ENCODE measurements at places on chromosomes 1 and 21.

DNA sequence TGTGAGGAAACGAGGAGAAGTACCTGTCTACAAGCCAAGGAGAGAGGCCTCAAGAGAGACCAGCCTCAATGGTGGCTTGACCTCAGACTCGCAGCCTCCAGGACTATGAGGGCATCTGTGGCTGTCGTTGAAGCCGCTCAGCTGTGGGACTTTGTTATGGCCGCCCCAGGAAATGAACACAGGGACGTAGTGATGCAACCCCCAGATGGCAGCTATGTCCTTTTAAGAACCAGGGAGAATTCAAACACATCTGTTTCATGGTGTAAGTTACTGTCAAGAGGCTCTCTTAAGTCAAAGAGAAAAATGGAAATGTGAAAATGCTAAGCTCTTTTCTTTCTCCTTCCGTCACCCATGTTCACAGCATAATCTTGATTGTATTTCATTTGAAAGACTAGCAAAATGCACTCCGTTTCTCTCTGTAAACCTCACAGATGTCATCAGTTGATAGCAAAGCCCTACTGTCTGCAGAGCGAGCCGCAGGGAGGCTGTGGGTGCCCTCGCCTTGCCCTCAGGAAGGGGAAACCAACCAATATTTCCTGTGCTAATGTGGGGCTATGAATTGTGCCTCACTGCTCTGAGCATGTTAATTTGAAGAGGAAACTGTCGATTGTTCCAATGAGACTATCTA lies 21.3 kb downstream of the UBASH3A start:
- DNase-seq, result peak; percentile 69

DNA sequence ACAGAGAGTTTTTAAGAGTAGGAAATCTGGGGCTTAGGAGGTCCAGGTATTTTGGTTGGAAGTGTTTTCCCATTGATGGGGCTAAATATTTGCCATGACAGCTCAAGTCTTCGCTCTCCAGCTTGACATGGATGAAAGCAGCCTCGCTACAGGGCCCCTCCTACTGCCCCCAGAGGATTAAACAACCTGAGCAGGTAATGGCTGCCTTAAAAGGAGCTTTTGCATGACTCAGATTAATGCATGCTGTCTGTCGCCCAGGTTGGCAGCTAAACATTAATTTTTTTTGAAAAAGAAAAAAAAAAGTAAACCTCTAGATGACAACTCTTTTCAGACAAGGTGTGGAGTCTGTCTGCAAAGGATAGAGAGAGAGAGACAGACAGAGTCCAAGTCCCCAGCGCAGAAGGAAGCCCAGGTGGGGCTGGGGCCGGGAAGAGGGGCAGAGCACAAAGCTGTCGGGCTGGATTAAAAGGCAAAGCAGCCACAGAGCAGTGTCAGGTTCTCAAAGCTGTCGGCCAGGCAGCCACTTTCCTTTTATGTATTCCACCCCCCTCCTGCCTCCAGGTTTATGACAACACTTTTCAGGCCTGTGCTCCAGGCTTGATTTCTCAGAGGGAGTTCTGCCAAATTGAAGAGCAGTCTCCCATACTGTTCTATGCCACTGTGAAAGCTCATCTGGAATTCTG lies 127.9 kb downstream of the CLIC6 start:
- DNase-seq, result no peak

GRCh38 chr21:16198546-16198945 lies 468.8 kb downstream of the USP25 start:
- no peak for DNase-seq

DNA sequence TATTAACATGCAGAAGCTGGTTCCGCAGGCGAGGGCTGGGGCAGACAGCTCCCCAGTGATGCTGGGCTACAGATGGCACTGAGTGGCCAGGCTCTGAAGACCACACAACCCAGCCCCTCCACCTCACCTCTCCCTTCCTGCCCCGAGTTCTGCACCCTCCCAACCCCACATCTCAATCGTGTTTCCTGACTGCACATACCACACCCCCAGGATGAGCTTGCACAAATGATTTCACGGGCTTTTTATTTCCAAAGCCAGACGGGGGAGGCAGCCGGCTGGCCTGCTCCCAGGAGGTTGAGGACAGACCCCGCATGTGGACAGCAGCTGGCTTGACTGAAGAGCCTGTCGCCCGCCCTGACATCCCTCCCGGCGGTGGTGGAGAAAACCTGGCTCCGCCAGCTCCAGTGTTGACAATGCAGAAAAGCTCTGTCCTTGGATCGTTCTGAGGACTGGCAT lies 21.4 kb upstream of the ALDH4A1 start:
- peak; percentile 63 for DNase-seq

GRCh38 chr1:63000508-63000907 lies 216.6 kb downstream of the ATG4C start:
- DNase-seq, result no peak

GRCh38 chr21:16402752-16403151 lies 673.0 kb downstream of the USP25 start:
- DNase-seq, result no peak

GRCh38 chr1:92870591-92870990 lies 38.8 kb downstream of the RPL5 start:
- no peak for DNase-seq

DNA sequence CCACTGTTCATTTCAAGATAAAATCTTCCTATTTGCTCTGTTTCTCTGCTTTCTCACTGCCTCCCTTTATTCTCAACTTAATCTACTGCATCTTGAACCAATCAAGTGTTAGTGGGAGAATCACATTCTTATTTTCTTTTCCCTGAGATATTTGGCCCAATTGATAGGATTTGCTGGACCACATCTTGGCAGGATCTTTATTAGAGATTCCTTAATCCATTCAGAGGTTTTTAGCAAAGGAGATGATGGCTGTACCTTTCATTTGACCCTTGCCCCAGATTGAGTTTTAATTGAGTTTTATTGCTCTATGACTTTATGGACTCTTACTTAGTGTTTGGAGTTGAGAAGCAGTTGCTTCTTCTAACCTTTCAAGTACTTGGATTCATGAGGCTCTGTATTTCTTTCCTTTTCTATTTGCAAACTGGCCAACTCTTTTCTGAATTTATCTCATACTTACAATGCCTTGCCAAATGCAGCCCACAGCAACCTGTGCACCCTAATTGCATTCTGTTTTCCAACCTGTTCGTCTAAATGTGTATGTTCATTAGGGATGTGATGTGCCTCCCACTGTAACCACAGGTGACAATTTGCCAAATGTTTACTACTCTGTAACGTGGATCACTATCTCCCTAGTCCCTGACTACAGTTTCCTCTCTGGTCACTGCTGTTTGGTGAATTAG lies 274.8 kb upstream of the KAZN start:
- DNase-seq, result no peak

- no peak for DNase-seq
Measured at GRCh38 chr21:31185663-31186062, 147.4 kb upstream of the KRTAP19-8 start.

GRCh38 chr1:24451746-24452145 lies 36.1 kb downstream of the NIPAL3 start:
- no peak for DNase-seq

GRCh38 chr21:27112186-27112585 lies 145.3 kb upstream of the ADAMTS5 start:
- no peak for DNase-seq

GRCh38 chr1:2611621-2612437 lies 21.0 kb downstream of the MMEL1 start:
- no peak for DNase-seq

GRCh38 chr1:27000090-27000816 lies 6.8 kb downstream of the TRNP1 start:
- DNase-seq, result no peak

DNA sequence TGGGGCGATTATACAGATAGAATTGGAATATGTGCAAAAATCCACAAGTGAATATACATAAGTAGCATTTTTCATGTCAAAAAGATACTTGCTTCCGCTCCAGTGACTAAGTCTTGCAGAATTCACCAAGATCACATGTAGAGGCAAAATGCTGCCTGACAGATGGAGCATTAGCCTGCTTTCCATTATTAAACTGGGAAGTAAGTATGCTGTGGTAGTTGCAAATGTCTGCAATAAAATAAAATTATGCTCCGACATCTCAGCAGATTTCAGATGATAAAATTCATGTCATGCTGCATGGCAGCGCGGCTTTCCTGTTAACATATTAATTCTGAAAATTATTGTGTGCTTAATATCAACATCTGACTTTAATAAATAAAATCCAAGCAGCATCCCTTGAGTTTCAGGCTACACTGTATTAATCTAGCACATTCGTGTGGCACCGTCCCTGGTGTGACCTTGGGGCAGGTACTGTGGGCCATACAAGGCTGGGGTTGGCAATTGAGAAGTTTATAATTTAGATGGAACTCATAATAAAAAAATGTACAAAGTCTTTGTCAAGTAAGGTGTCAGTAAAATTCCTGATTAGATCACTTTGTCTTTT lies 366.4 kb upstream of the ZP4 start:
- no peak for DNase-seq

- DNase-seq, result peak; percentile 19
Measured at GRCh38 chr1:24074817-24075589, 36.9 kb downstream of the MYOM3 start.

DNA sequence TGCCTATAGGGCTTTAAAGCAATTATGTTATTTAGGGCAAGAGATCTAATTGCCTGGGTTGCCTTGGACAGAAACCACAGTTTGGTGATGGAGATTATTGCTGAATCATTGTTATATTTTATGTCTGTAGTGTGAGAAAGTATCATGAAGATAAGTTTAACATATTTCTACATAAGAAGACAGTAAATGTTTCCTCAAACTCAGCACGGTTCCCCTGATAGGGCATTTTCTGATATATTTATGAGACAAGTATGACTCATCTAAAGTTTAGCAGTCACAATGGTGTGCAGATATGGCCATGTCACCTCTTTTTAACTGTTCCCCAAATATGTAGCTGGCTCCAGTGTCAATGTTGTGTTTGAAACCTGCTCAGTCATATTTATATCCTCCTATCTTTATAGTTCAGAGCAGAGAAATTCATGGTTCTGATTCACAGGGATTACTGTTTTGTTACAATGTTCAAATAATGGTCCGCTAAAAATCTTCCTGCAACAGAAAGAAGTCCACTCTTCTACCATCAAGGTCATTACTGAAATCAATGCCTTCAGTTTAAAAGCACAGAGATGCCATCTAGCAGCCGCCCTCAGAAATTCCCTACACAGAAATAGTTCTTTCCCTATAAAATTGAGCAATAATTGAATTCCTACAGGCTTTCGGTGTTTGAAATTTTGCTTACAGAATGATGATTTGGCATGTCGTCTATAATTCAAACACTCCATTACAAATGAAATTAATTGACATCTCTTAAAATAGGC lies 3.7 kb downstream of the OLFM3 start:
- peak; percentile 3 for DNase-seq

- DNase-seq, result peak; percentile 85
Measured at GRCh38 chr1:180252638-180253536, 22.8 kb downstream of the LHX4 start.

GRCh38 chr1:201496296-201496690 lies 10.6 kb downstream of the CSRP1 start:
- DNase-seq, result no peak

DNA sequence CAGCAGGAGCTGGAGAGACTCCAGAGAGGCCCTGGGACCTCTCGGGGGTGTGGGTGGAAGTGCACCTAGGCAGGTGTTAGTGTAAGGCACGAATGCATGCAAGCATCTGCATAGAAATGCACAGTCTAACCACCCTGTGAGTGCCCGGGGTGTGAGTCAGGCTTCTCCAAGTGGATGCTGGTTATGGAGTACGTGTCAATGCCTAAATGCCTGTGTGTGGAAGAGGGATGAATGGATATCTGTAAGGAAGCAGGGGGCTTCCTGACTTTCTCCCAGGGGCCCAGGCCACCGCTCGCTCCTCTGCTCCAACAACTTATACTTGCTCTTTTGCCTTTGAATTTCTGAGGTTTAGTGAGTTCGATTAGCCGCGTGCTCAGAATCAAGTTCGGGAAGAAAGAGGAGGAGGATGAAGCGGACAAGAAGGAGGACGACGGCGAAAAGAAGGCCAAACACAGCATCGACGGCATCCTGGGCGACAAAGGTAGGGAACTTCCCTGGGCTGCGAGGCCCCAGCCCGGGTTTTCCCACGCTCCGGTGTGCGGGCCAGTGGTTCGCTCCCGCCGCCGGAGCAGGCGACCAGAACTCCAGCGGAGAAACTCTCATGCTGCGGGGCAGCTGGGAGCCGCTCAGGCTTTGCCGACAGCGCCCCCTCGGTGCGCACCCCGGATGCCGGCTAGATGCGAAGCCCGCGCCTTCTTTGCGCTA lies 5.4 kb downstream of the PAX7 start:
- no peak for DNase-seq

DNA sequence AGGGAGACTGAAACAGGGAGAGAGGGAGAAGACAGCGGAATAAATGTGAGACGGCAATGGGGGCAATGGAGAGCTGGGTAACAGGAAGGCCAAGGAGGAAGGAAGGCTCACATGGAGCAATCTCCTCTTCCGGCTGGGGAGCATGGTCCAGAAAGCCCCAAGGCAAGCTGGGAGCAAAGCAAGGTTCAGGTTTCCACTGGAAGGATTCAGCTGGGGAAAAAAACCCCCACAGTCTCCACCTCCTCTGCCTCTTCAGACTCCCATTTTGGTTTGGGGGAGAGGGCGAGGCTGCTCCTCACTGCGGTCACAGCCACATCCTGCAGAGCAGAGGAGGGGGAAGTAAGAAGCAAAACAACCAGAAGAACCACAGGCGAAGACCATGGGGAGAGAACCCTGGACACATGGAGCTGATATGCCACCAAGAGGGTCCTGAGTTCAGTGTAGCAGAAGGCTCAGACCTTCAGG lies 650 bp downstream of the TNFAIP8L2 start:
- DNase-seq, result peak; percentile 83

- DNase-seq, result no peak
Measured at GRCh38 chr1:41355356-41355755, 5.9 kb upstream of the FOXO6 start.

GRCh38 chr1:234606784-234607108 lies 3.2 kb downstream of the IRF2BP2 start:
- DNase-seq, result no peak

DNA sequence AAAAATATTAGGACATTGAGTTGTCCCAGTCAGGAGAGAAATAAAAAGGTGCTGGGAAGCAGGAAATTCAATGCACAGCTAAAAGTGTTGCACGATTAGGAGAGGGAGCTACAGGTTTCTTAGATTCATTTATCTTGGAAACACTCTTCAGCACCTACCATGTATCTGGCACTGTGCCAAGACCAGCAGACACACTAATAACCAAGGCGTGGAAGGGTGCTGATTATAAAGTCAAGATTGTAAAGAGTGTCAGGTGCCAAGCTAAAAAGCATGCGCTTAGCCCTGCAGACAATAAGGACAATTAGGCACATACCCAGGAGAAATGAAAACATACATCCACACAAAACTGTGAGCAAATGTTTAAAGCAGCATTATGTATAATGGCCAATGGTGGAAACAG lies 129.9 kb downstream of the DSCAM start:
- DNase-seq, result peak; percentile 6

- DNase-seq, result peak; percentile 62
Measured at GRCh38 chr1:42380586-42381279, at the start of gene RIMKLA. TSS of gene RIMKLA (plus strand) at chr1:42380792. CDS start at chr1:42380935, 143 bp downstream.

DNA sequence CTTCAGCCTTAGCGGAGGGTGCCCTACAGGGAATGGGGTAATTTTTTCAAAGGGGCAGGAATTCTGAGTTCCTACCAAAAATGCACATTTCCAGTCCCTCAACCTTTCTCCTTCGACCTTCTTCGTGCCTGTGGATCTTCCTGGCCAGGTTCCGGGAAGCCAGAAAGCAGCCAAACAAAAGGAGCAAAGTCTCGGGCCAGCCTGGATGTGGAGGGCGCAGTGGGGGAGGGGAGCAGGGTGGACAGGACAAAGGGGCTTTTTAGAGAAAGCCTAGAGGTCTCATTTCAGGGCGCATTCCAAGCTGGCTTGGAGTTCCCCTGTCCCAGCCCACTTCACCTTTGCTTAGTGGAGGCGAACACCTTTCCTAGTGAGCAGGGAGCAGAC lies 2.9 kb upstream of the INAVA start:
- no peak for DNase-seq
